Stromal cell of bone marrow (primary cell): ENCODE measurements at places on chromosomes 7 and 10.

DNA sequence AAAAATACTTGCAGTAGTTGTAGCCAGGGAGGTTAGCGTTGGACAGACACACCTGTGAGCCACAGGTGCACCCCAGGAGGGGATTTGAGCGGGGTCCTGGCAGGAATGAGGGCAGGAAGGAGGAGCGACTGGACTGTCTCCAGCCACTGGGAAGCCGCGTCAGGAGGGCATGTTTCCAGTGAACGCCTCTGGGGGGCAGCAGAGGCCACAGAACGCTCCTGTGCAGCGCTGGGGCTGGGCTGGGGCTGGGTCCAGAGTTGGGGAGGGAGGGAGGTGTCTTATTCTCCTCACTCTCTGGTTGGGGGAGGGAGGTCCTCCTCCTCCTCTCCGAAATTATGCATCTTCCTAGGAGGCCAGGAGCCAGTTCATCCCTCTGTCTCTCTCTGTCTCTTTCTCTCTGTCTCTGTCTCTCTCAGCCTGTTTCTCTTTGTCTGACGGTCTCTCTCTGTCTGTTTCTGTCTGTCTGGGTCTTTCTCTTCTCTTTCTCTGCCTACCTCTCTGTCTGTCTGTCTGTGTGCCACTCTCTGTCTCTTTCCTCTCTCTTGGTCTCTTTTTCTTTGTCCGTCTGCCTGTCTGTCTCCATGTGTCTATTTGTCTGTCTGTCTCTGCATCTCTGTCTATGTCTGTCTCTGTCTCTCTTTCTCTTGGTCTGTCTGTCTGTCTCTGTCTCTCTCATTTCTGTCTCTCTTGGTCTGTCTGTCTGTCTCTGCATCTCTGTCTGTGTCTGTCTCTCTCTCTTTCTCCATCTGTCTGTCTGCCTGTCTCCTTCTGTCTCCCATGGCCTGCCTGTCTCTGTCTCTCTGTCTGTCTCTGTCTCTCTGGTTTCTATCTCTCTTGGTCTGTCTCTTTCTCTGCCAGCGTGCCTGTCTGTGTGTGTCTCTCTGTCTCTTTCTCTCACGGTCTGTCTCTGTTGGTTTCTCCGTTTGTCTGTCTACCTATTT is 9.9 kb upstream of the PSMG3 start:
- peak; percentile 23 for DNase-seq

DNA sequence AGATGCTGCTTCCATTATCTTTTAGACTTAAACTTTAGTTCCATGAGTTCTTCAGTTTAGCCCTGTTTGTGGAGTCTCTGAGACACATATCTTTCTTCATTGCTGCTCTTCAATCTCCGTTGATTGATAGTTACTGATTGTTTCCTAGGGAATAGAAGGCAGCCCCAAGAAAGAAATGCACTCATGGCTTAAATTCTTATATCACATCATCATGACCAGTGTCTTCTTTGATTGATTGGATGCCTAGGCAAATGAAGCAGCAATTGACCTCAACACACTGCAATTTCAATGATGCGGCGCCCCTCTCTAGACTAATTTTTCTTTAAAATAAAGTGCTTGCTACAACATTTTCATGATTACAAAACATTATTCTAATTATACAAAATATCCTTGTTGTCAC is 576.5 kb upstream of the VSTM2A start:
- DNase-seq: no peak

- DNase-seq: no peak
Measured at GRCh38 chr7:81605493-81605892, 164.4 kb downstream of the HGF start.

- no peak for DNase-seq
Measured at GRCh38 chr7:133820584-133820983, 306.6 kb upstream of the LRGUK start.
